ENCODE measurements at places on chromosomes 6 and 20. TPM values are rescaled to one million over a fixed set of nuclear protein-coding genes. Genes with fewer than 3 reads are reported as not detected.

- DNase-seq = no peak
Observed at GRCh38 chr6:109318328-109318876, 63.9 kb downstream of the CD164 start.

WFDC12 gene
- not detected for polyA plus RNA-seq

GRCh38 chr6:20919677-20920385, 385.6 kb downstream of the CDKAL1 start:
- DNase-seq = no peak

LPIN3 gene
- polyA plus RNA-seq = 9.1 TPM

- no peak for DNase-seq
Observed at GRCh38 chr20:16917636-16918035, 169.5 kb downstream of the OTOR start.

DNA sequence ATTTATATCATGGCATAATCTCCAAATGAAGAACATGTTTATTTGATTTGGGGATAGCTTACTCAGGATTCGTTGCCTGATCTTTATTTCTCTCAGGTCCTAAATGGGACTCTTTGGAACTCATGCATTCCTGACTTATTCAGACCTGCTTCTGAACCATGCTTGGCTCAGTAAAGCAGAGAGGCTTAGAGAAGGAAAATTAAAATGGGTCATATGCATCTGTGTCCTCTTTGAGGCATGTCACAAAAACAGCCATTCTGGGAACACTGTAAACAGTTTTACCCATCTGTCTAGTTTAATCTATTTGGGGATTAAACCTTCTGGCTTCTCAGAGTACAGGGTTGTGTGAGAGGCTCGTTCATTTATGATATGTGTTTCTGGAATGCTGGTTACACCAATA, 1017.3 kb downstream of the KIF16B start:
- DNase-seq = peak; percentile 19

MROH8 gene
- polyA plus RNA-seq = 2.7 TPM

GRCh38 chr6:119110601-119111548, 32.4 kb upstream of the FAM184A start:
- no peak for DNase-seq

Data from BJ (cell line).